Sigmoid colon (tissue), 7 donors: ENCODE measurements at places on chromosomes 1 and 21. TPM values are rescaled to one million over a fixed set of nuclear protein-coding genes. Genes with fewer than 3 reads are reported as not detected.

Gene MYCL
- total RNA-seq, result 0.14 TPM

Gene KIF1B
- total RNA-seq, result 54.0 TPM

DNA sequence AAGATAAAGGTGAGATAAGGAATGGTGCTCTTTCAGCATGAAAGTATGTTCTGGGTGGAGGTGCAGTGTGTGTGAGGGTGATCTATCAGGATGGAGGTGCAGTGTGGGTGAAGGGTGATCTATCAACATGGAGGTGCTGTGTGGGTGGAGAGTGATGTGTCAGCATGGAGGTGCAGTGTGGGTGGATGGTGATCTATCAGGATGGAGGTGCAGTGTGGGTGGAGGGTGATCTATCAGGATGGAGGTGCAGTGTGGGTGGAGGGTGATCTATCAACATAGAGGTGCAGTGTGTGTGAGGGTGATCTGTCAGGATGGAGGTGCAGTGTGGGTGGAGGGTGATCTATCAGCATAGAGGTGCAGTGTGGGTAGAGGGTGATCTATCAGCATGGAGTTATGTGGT lies 12.3 kb upstream of the MAP10 start:
- DNase-seq, result no peak

Gene HJV
- total RNA-seq, result not detected

Gene SPRR4
- total RNA-seq, result not detected

- no peak for DNase-seq
Measured at GRCh38 chr1:160685266-160685665, 26.4 kb downstream of the CD48 start.

Gene UTS2
- not detected for total RNA-seq

Gene LCE2C
- not detected for total RNA-seq

Gene OR10J1
- total RNA-seq, result not detected

GRCh38 chr1:230243583-230244353 lies 176.7 kb downstream of the GALNT2 start:
- DNase-seq, result no peak

DNA sequence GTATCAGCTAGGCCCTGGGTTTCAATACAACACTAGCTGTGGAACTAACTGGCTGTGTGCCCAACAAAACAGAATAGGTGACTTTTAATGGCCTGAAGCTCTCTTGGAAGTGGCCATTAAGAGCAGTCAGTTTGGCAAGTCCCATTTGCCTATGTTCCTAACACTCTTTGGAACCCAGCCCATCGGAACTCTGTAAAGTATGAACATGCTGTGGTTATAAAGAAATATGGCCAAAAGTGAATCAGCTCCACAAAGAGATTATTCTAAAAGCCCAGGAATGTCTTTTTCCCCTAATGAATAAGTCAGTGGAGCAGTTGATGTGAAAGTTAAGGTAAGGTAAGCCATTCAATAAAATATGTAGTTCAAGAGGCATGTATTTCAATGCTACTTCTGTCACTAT lies 223.7 kb upstream of the ADAMTS5 start:
- DNase-seq, result no peak

Gene IGFN1
- total RNA-seq, result 0.14 TPM
